ENCODE measurements at places on chromosomes 2 and 18.

DNA sequence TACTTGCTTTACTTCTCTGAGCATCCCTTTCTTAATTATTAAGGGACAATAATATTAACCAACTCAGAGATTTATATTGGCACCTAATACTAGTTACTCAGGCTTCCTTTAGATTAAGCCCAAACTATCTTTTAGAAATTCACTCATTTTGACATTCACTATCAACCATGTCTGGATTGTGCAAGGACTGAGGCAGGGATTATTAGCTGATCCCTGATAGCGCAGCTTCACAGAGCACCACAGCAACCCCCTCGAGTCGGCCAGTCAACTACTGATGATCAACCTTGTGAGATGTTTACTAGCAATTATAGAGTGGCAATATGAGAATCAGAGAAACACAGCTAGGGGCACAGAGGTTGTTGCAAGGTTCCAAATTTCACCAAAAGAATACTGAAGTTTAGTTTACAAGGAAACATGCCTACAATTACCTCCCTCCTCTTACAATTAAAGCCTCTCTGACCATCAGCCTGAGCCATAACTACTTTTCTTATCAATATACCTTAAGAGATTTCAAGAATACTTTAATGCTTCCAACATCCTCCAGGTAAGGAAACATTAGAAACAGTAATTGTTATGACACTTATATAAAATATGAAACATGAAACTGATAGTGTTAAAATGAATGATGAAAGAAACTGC is 191.6 kb downstream of the TCF4 start:
- no peak for DNase-seq

GRCh38 chr18:9559253-9559652 is 55.1 kb downstream of the PPP4R1 start:
- DNase-seq = no peak

- no peak for DNase-seq
Observed at GRCh38 chr2:223003191-223003590, 48.8 kb upstream of the KCNE4 start.

GRCh38 chr2:203887677-203888076 is 20.1 kb downstream of the CTLA4 start:
- DNase-seq = no peak

DNA sequence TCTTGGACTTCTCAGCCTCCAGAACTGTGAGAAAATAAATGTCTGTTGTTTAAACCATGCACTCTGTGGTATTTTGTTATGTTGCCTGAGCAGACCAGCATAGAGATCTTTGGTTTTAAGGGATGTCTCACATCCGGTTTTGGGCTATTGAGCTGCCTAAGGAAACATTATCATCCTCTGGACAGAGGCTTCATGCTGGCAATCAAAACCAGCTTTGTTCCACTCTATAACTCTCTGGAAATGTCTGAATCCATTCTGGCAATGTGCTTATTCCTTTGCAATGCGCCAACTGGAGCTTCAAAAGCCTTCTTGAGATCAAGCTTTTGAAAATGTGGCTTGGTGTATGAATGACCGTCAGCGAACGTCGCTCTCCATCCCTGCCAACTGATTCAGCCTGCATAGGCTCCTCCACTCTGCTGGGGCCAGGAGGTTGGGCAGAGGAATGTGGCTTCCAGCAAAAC is 183.6 kb upstream of the MGAT5 start:
- no peak for DNase-seq

DNA sequence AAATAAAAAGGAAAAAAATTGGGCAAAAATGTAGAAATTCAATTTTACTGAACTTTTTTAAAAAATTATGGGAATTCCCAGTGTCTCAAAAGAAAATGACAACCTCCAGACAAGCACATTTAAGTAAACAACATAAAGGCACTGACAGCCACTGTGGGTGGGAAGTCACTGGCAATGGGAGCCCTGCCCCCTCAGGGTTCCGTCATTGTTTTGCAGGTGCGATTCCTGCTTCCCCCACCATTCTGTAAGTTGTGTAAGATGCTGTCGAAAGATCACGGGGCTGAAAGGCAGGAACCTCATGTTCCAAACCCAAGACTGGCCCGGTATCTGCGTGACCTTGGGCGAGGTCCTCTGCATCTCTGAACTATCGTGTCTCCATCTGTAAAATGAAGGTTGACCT is 15.8 kb upstream of the ASPRV1 start:
- no peak for DNase-seq

- DNase-seq = no peak
Observed at GRCh38 chr2:173711816-173712215, 253.4 kb downstream of the SP3 start.

- no peak for DNase-seq
Observed at GRCh38 chr18:79789901-79790890, 7.5 kb upstream of the KCNG2 start.

DNA sequence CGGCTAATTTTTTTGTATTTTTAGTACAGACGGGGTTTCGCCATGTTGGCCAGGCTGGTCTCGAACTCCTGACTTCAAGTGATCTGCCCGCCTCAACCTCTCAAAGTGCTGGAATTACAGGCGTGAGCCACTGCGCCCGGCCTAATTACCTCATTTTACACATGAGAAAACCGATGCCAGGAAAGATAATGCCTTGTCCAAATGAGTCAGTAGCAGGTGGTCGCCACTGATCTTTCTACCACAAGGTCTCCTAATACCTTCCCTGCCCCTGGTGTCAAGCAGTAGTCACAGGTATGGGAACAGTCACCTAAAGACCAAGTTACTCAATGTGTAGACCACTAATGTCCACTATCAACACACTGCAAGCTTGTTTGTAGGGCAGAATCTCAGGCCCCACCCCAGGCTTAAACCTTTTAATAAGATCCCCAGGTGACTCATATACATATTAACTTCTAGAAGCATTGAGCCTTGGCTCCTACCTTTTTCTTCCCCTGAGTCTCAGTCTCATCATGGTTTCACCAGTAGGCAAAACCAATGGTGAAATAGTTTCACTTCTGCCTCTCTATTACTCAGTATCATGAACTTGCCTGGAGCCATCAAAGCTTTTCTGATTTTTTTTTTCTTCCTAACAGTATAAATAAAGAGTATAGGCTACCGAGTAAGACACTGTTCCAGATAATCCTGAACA is 6.9 kb upstream of the EPB41L5 start:
- DNase-seq = no peak

DNA sequence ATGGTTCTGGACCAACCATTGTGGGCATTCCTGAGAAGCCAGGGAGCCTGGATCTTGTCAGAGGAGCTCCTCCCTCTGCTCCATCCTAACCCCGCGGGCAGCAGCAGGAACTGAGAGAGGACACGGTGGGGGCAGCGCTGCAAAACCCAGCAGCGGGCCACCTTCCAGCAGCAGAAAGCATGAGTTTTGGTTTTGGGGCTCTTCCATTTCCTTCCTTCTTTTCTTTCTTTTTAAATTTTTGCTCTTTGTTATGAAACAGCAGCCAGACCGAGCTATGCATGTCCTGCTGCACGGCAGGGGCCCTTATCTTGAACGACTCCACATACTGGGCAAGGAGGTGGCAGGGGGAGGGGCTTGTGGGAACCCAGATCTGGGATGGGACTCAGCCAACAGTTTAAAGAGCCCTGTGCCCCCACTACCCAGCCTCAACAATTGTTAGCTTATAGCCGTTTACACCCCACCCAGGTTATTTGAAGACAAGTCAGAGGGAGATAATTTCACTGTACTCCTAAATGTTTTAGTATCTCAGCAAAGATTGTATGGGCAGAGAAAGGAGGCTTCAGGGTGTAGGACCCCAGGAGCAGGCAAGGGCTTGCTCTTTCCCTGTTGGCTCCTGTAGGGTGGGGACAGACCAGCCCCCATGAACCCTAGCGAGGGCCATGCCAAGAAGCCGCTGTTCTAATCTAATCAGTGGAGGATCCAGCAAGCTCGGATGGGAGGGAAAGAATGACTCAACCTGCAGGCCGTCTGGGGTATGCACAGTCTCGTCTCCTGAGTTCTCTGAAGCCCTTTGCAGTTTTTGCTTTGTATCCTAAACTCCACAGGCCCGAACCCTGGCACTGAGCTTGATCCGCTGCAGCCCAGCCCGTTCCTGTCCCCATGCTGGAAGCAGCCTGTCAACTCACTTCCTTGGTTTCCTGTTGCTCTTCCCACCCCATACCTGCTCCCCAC is 75.3 kb downstream of the LRRFIP1 start:
- DNase-seq = no peak

- DNase-seq = no peak
Observed at GRCh38 chr2:3462493-3463104, 56.7 kb downstream of the ADI1 start.

- no peak for DNase-seq
Observed at GRCh38 chr2:34481542-34481941, 882.4 kb upstream of the FAM98A start.

- no peak for DNase-seq
Observed at GRCh38 chr18:25189391-25190185, 162.4 kb downstream of the ZNF521 start.

- DNase-seq = no peak
Observed at GRCh38 chr2:33177627-33178026, 230.9 kb downstream of the LTBP1 start.

DNA sequence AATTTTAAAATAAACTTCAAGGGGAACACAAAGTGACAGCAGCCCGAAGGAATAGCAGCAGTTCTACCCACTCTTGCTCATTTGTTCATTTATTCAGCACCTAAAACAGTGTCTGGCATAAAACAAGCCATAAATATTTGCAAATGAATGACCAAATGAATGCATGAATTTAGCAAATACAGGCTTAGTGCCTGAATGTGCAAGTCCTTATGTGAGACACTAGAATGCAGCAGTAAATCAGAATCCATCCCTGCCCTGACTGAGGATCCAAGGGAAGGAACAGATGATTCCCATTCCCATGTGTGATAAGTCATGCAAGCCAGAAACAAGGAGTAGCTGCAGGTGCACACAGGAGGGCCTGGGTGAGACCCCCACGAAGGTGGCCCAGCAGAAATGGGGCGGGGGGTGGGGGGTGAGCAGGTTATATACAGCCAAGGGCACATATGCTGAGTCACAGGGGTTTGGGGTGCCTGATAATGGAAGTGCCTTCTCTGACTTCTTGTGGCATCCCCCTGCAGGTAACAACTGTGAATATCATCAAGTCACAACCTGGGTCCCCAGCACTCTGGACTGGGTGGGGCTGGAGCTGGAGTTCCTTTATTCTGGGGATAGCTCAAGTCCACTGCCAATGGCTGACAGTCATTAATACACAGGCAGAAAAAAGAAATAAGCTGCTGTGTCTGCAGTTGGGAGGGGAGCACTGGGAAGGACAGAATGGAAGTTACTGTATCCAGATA is 311.9 kb downstream of the TXNL1 start:
- DNase-seq = no peak

GRCh38 chr2:218024336-218024735 is 21.5 kb upstream of the TNS1 start:
- DNase-seq = no peak

GRCh38 chr2:158456309-158457066 is at the start of the genes CCDC148 and PKP4:
Gene CCDC148 (minus strand): TSS chr2:158456753. CDS start chr2:158456439, 314 bp downstream.
Gene PKP4 (plus strand): TSS chr2:158456952. CDS start chr2:158533185, 76,233 bp downstream.
- DNase-seq = peak; percentile 79

GRCh38 chr2:178767094-178768060 is 39.8 kb downstream of the TTN start:
- no peak for DNase-seq

- DNase-seq = no peak
Observed at GRCh38 chr2:180873219-180873618, 107.2 kb upstream of the UBE2E3 start.

- DNase-seq = no peak
Observed at GRCh38 chr2:128594651-128594910, 275.9 kb upstream of the HS6ST1 start.

DNA sequence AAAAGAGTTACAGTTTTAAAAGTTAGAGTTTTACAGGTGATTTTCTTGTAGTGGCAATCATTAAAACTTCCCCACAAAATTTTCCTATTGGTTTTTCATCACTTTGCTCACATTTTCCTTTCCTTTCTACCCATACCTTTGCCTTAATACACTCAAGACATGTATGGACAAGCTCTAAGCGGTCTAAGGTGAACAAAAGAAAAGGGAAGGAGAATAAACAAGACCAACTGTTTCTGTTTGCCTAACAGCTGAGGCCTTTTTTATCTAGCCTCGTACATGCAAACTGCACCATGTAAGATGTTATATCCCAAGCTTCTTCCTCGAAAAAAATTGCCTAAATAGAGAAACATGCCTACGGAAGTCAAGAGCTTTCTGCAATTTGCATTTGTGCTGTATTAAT is 33.9 kb upstream of the TBC1D8 start:
- DNase-seq = no peak

GRCh38 chr2:211035548-211036185 is 479.3 kb downstream of the CPS1 start:
- no peak for DNase-seq

- DNase-seq = peak; percentile 67
Observed at GRCh38 chr2:74003494-74004211, 18.9 kb downstream of the TET3 start.

- DNase-seq = no peak
Observed at GRCh38 chr2:68046224-68046623, 16.6 kb downstream of the C1D start.

GRCh38 chr2:106011380-106011779 is 182.7 kb downstream of the UXS1 start:
- DNase-seq = no peak

- DNase-seq = no peak
Observed at GRCh38 chr2:205138735-205139134, 543.6 kb upstream of the NRP2 start.

DNA sequence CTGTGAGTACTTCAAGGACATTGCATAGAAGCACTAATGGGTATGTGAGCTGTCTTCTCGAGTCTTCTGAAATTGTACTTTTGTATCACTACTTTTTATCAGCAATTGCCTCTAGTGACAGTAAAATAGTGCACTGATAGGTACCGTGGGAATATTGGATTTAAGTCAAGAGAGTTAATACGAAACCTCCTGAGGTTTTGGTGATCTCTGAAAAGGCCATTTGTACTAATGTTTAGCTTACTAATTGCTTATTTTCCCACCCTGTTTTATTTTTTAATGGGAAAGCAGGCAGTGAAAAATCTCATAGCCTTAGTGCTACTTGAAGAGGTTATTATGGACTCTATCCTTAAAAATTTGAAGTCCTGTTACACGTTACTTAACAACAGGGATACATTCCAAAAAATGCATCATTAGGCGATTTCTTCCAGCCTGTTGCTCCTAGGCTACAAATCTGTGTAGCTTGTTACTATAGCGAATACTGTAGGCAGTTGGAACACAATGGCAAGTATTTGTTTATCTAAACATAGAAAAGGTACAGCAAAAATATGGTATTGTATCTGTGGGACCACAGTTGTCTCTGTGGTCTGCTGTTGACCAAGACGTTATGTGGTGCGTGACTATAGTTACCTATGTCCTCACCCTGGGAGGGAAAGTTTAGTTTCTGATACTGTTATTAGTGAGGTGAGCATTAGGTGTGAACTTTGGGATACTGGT is 65.9 kb downstream of the CAB39 start:
- no peak for DNase-seq

Measured in AG09319 (cell line).